ENCODE measurements at places on chromosomes 7 and 10.

DNA sequence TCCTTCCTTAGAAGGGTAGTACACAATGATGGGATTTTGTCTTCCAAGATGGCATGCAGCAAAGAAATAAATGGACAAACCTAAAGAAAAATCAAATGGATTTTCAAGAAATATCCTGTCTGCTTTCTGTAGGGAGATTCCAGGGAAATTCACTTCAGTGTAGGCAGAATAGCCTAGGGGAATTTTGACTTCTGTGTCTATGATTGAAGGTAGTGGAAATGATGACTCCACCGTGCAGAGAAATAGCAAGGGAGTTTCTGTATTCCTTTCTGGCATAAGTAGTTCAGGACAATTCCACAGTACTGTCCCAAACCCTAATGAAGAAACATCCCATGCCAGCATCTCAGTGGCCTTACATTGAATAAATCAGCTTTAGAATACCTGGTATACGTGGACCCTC lies 9.5 kb downstream of the ATOH7 start:
- no peaks in the 10 kb centered on the region for H3K36me3 ChIP-seq
- no peak for DNase-seq
- H3K27me3 ChIP-seq = no peaks in the 10 kb centered on the region
- H3K4me3 ChIP-seq = no peak overlapping the region
- no peaks in the 10 kb centered on the region for H3K4me1 ChIP-seq

DNA sequence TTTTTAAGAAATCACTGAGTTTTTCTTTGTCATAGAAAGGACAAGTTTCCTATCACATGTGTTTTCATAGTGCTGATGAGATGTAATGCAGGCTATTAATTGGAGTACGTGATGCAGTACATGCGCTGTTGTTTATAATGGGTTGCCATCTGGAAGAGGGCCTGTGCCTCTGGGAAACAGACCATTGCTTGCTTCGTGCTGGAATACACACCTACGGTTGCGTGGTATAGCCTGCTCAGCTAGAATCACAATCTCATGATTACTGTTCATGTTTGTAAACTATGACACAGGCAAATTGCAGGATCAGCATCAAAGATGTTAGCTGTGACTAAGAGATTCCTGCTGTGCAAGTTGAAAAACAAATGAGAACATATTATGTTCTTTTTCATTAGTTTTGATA lies 107.2 kb upstream of the STEAP1B start:
- no peak for DNase-seq
- H3K4me1 ChIP-seq = no peaks in the 10 kb centered on the region
- no peak overlapping the region for H3K27ac ChIP-seq
- H3K36me3 ChIP-seq = no peaks in the 10 kb centered on the region
- no peaks in the 10 kb centered on the region for H3K27me3 ChIP-seq
- H3K4me3 ChIP-seq = no peak overlapping the region

DNA sequence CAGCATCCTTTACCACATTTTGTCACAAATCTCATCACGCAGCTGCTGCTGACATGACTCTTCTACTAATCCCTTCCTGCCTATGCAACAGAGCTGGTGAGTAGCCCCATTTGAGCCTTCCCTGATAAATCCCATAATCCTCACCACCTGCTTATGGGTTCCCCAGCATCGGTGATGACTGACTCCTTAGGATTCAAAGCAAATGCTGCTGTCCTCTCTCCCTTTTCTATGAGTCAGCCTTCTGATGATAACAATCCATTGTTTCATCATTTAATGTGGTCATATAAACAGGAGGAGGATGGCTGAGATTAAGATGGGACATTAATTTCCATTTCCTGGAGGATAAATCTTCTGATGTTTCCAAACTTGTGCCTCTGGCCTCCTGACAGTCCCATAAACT lies 73.4 kb downstream of the SORCS1 start:
- no peak overlapping the region for H3K4me3 ChIP-seq
- H3K36me3 ChIP-seq = no peaks in the 10 kb centered on the region
- H3K27me3 ChIP-seq = no peaks in the 10 kb centered on the region

DNA sequence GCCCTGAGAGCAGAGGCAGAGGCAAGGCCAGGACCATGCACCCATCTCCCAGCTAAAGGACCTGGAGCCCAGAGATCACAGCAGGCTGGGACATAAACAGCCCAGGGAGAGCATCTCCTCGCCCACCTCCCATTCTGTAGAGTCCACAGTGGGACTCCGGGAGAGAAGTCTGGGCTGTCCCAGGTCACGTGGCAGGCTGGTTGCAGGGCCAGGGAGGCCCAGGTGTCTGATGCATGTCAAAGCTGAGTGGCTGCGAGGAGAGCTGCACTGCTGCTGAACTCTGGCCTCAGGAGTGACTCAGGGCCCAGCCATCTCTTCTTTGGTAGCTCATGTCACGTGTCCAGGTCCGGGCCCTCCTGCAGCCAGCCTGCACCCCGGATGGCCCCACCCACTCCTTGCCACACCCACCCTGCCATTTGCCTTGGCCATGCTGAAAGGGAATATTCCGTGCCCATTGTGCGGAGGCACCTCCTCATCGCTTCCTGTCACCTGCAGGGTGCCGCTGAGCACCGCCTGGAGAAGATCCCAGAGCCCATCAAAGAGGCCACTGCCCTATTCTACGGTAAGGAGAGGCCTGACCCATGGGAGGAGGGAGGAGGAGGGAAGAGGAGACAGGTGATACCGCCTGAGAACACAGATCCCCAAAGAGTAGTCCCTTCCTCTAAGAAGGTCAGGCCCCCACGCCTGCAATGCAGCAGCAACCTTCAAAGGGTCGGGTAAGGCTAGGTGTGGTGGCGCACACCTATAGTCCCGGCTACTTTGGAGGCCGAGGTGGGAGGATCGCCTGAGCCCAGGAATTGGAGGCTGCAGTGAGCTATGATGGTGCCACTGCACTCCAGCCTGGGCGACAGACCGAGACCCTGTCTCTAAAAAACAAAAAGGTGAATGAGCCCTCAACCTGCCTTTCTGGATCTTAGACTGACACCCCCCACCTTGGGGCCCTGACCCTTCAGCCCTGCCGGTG lies 12.6 kb upstream of the SH2B2 start:
- H3K4me1 ChIP-seq = no peaks in the 10 kb centered on the region
- no peak overlapping the region for H3K27ac ChIP-seq
- no peaks in the 10 kb centered on the region for H3K36me3 ChIP-seq
- no peak overlapping the region for H3K4me3 ChIP-seq

DNA sequence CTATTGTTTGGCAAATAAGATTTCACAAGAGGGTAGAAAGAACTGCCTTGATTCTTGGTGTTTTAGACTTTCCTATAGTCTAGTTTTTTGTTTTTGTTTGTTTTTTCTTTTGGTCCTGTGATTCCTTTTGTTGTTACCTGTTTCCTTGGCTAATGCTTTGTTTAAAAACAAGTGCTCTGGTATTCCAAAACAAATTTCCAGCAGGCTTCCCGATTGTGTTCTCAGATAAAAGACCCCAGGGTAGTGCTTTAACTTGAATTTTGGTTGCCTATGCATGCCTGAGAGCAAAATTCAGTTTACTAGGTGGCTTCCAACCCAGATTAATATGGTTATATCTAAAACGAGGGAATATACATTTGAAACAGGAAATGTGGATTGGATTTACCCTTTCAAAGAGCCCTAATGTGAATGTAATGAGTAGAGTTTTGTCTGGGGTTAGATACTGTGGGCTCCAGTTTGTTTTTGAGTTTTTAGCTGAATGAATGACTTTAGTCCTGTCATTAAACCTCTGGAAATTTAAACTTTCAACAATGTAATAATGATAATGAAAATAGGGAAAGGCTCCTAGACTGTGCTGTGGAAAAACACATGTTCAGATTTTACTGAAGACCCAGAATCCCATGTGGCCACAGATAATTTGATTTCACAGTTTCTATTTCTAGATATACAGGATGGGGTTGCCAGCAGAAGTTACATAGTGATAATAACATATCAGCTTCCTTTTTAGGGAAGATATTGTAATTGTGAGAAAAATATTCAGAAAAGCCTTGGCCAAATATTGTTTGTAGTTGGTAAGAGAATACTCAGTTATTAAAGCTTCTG lies 23.9 kb downstream of the AUTS2 start:
- peaks cover 50% of the 10 kb centered on the region for H3K27me3 ChIP-seq
- H3K27ac ChIP-seq = no peak overlapping the region

- no peak overlapping the region for H3K27ac ChIP-seq
- H3K4me1 ChIP-seq = peaks cover 2% of the 10 kb centered on the region
- no peaks in the 10 kb centered on the region for H3K27me3 ChIP-seq
- H3K4me3 ChIP-seq = no peak overlapping the region
- no peak for DNase-seq
Measured at GRCh38 chr7:105306298-105306748, 82.4 kb downstream of the SRPK2 start.

- no peak overlapping the region for H3K4me3 ChIP-seq
- no peak for DNase-seq
- no peaks in the 10 kb centered on the region for H3K4me1 ChIP-seq
- no peaks in the 10 kb centered on the region for H3K27me3 ChIP-seq
- no peaks in the 10 kb centered on the region for H3K36me3 ChIP-seq
Measured at GRCh38 chr10:22494007-22494406, 148.7 kb downstream of the SPAG6 start.

- no peak for DNase-seq
- H3K27me3 ChIP-seq = no peaks in the 10 kb centered on the region
- H3K27ac ChIP-seq = no peak overlapping the region
- H3K36me3 ChIP-seq = peaks cover 10% of the 10 kb centered on the region
- no peaks in the 10 kb centered on the region for H3K4me1 ChIP-seq
Measured at GRCh38 chr7:129458171-129458570, 23.9 kb downstream of the STRIP2 start.

DNA sequence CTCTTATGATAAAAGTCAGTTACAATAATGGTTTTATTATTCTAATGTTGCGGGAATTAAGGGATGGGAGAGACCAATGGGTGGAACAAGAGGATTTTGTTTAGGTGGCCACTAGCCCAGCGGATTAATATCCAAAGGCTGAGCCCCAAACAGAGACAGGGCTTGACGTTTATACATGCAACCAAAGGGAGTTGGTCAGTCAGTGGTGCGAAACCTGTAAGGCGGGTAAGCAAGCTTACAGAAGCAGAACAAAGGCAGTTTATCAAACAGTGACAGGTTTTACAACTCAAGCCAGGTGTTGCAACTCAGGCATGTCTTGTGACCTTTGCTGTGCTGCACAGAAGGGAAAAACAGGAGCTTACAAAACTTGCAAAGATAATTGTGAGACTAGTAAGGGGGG lies 622.9 kb upstream of the MBL2 start:
- H3K36me3 ChIP-seq = no peaks in the 10 kb centered on the region
- no peak overlapping the region for H3K4me3 ChIP-seq
- no peaks in the 10 kb centered on the region for H3K4me1 ChIP-seq
- no peaks in the 10 kb centered on the region for H3K27me3 ChIP-seq

- H3K27ac ChIP-seq = no peak overlapping the region
- no peak for DNase-seq
- no peaks in the 10 kb centered on the region for H3K27me3 ChIP-seq
Measured at GRCh38 chr7:50814166-50814565, 31.5 kb upstream of the GRB10 start.

GRCh38 chr7:47639495-47640110 lies 57.7 kb upstream of the TNS3 start:
- no peaks in the 10 kb centered on the region for H3K27me3 ChIP-seq
- H3K36me3 ChIP-seq = no peaks in the 10 kb centered on the region
- no peak for DNase-seq
- H3K27ac ChIP-seq = no peak overlapping the region
- H3K4me1 ChIP-seq = peaks cover 2% of the 10 kb centered on the region
- H3K4me3 ChIP-seq = no peak overlapping the region

- no peak overlapping the region for H3K4me3 ChIP-seq
- H3K27me3 ChIP-seq = no peaks in the 10 kb centered on the region
- no peak overlapping the region for H3K27ac ChIP-seq
- H3K36me3 ChIP-seq = no peaks in the 10 kb centered on the region
- H3K4me1 ChIP-seq = no peaks in the 10 kb centered on the region
Measured at GRCh38 chr10:70090013-70090412, 37.4 kb downstream of the MACROH2A2 start.

DNA sequence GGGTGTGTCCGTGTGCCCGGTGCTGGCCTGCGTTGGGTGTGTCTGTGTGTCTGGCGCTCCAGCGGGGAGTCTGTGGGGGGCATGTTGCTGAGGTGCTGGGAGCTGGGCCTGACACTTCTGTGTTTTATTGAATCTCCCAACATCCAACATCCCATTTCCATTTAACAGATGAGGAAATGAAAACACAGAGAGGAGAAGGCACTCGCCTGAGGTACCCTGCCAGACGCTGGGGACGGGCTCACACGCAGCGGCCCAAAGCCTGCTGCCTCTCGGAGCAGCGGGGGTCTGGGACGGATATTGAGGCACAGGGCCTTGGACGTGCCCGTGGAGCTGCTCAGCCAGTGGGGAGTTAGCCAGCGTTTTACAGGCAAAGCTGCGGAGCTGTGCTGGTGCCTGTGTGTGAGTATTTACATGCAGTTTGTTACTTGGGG lies 133.9 kb downstream of the DNAJB6 start:
- no peaks in the 10 kb centered on the region for H3K27me3 ChIP-seq
- no peak overlapping the region for H3K27ac ChIP-seq
- no peak overlapping the region for H3K4me3 ChIP-seq
- no peaks in the 10 kb centered on the region for H3K4me1 ChIP-seq
- no peak for DNase-seq

GRCh38 chr7:79615871-79616640 lies 162.6 kb upstream of the MAGI2 start:
- H3K4me1 ChIP-seq = no peaks in the 10 kb centered on the region
- no peak overlapping the region for H3K27ac ChIP-seq
- no peaks in the 10 kb centered on the region for H3K27me3 ChIP-seq
- H3K4me3 ChIP-seq = no peak overlapping the region
- no peak for DNase-seq

DNA sequence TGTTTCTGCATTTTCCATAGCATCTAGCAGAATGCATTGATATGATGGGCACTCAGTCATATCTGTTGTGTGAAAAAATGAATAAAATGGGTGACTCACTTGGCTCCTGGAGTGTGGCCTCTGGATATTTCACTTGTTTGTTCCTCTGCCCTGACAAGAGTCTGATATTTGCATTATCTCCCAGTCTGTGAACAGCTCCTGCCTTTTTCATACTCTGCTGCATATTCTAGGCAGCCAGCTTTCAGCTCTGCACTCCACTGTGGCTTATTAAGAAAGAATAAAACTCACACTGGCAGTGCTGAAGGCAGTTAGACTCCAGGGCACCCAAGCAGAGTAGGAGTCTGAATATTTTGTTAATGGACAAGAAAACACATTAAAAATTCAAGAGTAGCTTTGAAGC lies 623.9 kb downstream of the SORCS1 start:
- H3K4me1 ChIP-seq = no peaks in the 10 kb centered on the region
- peaks cover 9% of the 10 kb centered on the region for H3K27me3 ChIP-seq
- DNase-seq = no peak
- no peaks in the 10 kb centered on the region for H3K36me3 ChIP-seq

- no peak for DNase-seq
- no peaks in the 10 kb centered on the region for H3K36me3 ChIP-seq
- no peak overlapping the region for H3K4me3 ChIP-seq
- H3K27ac ChIP-seq = no peak overlapping the region
- H3K27me3 ChIP-seq = no peaks in the 10 kb centered on the region
- 0 out of 2 replicates have a peak, but pooled peaks cover 2% of the 10 kb centered on the region for H3K4me1 ChIP-seq
Measured at GRCh38 chr7:30731581-30731980, 20.4 kb upstream of the INMT start.

DNA sequence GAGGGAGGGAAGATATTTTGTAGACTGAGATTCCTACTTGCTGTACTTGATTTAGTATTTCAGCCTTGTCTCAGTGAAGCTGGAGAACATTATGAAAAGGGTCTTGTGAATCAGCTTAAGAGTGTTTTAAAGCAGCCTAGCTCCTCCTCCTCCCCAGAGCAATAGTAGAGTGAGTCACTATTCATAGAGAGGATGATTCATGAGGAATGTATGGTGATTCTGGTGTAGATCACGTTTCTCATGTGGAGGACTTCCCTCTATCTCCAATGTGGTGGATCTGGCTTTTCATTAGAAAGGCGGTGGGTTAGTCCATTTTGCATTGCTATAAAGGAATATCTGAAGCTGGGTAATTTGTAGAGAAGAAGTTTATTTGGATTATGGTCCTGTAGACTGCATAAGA lies 340.1 kb upstream of the CHRM2 start:
- no peak overlapping the region for H3K27ac ChIP-seq
- DNase-seq = no peak
- H3K4me3 ChIP-seq = no peak overlapping the region
